ENCODE measurements at places on chromosomes 3 and 15.

GRCh38 chr3:57397175-57398026, 104.9 kb upstream of the ASB14 start:
- no peak for DNase-seq

- no peak for DNase-seq
Observed at GRCh38 chr3:159987291-159987711, 1.3 kb upstream of the IL12A start.

- DNase-seq, result no peak
Observed at GRCh38 chr3:30098243-30098642, 508.2 kb upstream of the TGFBR2 start.

DNA sequence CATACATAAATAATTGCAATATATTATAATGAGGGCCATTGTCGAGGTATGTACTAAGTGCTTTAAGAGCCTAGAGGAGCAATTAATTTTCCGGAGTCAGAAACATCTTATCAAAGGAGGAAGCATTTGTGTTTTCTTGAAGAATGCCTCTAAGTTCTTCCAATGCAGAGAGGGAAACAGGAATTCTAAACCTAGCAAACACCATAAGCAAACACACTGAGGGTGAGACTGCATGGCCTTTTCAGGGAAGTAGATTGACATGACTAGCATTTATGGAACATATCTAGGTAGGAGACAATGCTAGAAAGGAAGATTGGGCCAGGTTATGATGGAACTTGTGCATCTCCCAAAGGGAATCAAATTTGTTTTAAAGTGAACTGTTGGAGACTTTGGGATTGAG, 7.2 kb upstream of the PLCL2 start:
- DNase-seq, result no peak

- DNase-seq, result no peak
Observed at GRCh38 chr3:157447026-157447694, 10.5 kb downstream of the PTX3 start.

DNA sequence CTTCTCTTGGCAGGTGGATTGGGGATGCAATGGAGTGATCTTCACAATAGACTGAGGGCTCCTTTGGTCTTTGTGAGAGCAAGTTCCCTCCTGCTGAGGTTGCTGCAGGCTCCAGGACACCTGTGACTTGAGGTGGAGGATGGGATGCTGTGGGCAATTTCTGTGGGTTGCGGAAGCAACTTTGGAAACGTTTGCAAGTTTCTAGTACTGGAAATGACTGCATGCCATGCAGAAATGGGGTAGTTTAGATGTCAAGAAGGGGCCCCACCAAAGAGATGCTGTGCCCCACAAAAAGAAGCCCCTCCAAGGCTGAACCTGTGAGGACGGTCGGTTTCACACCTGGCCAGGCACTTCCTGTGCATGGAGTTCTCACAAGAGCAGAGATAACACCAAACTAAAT, 80.4 kb upstream of the XCR1 start:
- DNase-seq, result no peak

DNA sequence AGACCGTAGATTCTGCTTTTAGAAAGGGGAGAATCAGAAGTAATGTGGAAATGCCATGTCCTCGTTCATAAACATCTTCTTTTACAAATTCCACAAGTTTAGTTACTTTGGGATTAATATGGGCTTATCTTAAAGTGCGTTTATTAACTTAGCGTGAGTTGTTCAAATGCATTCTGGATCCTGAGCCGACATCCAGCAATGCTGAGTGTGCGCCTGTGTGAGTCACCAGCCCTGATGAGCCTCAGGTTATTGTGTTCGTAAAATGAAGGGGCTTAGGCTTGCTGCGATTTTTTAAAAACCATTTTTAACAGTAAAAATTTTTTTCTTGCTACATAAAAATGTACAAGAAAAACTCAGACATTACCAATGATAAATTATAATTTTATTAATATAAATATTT, 57.9 kb downstream of the TFRC start:
- no peak for DNase-seq

- no peak for DNase-seq
Observed at GRCh38 chr3:128556907-128557306, 63.9 kb upstream of the GATA2 start.

- no peak for DNase-seq
Observed at GRCh38 chr15:44545913-44546802, 9.2 kb downstream of the EIF3J start.

- DNase-seq, result no peak
Observed at GRCh38 chr3:77835921-77836320, 796.0 kb downstream of the ROBO2 start.

DNA sequence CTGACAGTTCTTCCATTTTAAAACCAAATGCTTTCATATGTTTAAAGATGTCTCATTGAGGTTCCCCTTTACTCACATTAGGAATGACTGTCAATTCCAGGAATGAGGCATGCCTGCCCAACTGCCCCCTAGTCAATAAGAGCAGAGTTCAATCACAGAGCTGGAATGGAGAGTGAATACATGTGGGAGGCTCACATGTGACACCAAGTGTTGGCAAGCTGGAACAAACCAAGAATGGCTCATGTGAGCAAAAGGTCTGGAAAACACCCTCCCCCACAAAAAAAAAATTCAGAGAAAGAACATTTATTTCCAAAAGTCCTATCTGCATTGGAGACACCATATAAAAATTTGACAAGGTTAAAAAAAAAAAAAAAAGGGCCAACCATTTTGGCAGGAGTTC, 3.7 kb downstream of the PBRM1 start:
- no peak for DNase-seq

DNA sequence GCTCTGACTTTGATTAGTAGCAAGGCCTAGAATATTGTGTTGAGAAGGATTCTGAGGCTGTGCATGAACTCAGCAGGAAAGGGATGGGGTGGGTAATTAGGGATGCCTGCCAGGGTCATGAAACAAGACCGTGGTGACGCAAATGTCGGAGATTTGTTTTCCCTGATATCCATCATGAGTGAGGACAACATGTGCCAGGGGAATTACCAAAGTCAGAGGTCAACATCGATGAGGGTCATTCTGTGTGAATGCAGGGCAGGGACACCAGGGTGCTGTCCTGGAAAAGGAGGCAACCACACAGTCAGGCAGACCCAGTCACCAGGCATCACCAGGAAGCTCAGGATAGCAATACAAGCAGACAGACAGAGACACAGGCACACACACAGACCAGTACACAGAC, 52.2 kb downstream of the SLCO2A1 start:
- DNase-seq, result no peak

- DNase-seq, result no peak
Observed at GRCh38 chr3:190266913-190267290, 55.3 kb downstream of the CLDN1 start.

DNA sequence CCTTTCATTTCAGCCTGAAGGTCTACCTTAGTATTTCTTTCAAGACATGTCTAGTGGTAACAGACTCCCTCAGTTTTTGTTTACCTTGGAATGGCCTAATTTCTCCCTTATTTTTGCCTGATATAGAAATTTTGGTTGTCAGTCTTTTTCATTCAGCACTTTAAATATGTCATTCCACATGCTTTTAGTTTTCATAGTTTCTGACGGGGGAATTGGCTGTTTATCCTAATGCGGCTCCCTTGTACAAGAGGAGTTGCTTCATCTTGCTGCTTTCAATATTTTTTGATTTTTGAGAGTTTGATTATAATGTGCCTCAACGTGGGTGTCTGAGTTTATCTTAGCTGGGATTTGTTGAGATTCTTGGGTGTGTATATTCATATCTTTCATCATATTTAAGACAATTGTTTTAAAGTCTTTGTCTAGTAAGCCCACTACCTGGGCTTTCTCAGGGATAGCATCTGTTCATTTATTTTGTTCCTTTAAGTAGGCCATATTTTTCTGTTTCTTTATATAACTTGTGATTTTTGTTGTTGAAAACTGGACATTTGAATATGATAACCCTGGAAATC, 51.1 kb upstream of the PYDC2 start:
- no peak for DNase-seq

DNA sequence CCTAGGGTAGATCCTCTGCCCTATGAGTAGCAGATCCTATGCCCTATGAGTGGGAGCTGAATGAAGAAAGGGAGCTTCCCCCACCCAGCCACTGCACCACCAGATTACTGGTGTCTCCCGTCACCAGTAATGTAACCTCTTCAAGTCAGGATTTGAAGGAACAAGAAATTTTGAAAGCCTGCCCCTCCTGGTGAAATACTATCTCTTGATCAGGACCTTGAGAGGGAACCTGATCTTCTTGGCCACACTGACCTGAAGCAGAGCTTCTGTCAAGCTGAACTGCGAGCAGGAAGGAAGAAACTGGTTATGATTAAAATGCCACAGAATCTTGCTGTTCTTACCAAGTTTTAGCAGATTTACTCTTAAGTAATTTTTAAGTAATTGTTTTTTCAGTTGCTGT, 62.8 kb downstream of the RSL24D1 start:
- DNase-seq, result no peak

DNA sequence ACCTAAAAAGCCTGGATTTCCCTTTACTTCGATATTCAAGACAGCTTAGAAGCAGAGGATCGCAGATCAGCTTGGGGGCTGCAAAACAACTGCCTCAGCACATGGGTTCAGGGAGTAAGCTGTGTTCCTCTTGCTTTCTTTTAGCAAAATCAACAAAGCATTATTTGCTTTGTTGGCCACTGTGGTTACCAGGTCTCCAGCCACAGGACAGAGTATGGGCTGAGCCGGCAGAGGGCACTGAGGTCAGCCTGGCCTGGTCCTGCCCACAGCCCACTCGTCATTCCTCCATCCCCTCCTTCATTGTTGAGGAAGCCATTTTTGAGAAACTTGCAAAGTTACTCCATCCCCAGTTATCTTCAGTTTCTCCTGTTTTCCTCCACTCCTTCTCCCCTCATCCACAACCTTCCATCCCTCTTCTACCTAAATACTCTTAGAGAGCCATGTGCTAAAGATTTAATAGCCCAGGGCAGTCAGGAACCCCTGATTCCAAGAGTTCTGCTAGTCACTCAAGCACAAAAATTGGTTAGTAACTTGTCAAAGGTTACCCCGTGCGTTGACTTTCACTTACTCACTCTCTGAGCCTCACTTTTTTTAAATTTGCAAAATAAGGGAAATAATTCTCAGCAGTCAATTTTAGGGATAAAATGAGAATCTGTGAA, 60.0 kb upstream of the HES1 start:
- no peak for DNase-seq

DNA sequence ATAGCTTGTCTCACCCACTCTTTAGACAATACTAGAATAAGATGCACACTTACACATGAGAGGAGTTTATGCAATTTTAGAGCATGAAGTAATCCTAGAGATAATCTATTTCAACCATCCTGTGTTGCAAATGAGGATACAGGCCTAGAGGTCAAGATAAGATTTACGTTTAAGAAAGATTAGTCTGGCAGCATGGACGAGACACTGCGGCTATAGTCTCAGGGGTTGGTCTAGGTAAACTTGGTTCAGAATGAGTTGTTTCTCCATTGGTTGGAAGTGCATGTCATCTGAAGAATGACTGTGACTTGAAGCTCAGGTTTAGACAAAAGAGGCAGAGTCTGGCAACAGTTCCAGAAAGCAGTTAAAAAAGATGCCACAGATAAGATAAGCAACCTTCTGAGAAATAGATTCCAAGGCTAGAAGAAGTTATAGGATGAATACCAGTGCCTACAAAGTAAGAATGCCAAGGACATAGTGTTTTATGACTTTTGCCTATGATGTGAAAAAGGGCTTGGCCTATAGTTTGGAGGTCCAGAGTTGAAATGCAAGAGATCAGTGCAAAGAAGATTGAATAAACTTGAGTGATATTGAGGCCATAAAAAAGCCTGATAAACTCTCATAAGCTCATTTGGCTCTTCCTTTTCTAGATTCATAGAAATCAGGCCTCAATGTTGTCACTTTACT, 631.0 kb downstream of the SQOR start:
- no peak for DNase-seq

GRCh38 chr15:31442699-31443111, 116.1 kb downstream of the KLF13 start:
- no peak for DNase-seq

DNA sequence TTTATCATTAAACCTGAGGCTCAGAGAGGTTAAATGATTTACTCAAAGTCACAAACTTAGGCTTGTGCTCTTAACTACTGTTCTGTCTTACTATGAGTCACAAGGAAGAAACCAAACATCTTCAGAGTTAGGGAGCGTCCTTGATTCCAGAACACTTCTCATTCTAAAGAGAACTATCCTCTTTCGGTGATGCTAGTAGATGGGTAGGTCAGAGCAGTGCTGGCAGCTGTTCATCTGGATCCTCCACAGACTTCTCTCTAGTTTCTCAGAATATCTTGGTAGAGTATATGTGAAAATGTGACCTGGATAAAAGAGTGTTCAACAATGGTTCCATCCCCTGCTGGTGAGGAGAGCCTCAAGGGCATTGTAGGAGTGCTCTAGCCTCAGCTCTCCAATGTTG, 3.3 kb downstream of the ARL6IP5 start:
- DNase-seq, result no peak

DNA sequence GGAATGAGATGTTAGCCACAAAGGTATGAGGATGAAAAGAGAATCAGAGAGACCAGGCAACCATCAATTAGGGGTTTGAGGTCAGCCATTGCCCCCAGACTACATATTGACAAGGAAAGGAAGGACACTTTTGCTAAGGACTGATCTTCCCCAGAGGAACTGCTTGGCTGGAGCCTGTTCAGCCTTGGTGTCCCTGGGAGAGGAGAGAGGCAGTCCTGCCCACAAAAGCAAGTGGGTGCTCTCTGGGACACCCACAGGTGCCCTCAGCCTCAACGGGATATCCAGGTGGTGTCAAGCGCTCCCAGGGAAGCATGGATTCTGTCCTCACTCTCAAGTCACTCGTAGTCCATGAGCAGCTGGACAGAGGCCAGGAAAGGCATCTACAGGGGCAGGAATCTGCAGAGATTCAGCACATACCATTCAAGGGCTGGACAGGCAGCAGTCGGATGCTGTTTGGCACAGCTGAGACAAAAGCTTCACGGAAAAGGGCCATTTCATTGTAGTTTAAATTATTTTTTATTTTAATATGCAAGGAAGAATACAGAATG, 166.2 kb downstream of the UACA start:
- DNase-seq, result no peak

GRCh38 chr3:18740631-18741583, 315.8 kb upstream of the SATB1 start:
- no peak for DNase-seq

DNA sequence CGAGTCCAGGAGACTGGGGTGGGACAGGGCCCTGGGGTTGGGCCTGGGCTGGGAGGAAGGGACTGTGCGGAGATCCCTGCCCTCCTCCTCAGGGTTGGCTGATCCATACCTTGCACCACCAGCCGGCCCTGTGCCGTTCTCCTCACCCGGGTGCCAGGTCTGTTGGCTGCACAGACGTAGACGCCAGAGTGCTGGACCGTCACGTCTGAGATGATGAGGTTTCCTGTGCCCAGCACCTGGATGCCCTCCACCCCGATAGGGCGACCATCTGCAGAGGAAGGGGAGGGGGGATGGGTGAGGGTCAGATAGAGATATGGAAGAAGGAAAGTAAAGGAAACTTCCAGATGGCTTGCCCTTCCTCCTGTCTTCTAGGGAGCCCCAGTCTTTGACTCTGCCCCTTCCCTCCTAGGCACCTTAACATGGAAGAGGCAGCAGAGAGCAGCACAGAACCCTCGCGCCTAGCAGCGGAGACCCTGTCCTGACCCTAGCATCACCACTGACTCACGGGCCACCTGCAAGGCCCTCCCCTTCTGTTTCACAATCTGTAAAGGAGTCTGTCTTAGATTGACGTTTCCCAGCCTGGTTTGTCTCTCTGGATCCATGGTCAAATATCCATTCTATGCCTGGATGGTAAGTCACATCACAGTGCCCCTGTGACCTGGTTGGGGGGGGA, 28.8 kb downstream of the RNU5B-1 start:
- DNase-seq, result no peak

GRCh38 chr15:77548589-77549557, 83.8 kb downstream of the LINGO1 start:
- DNase-seq, result no peak

GRCh38 chr15:46275701-46276100, 640.9 kb downstream of the SQOR start:
- no peak for DNase-seq
